ENCODE measurements at places on chromosomes 11 and 22. TPM values are rescaled to one million over a fixed set of nuclear protein-coding genes. Genes with fewer than 3 reads are reported as not detected.

Gene KCNJ11
- total RNA-seq = not detected

Gene EIF1AD
- total RNA-seq = 55.7 TPM

Gene OR5AK2
- not detected for total RNA-seq

Gene HBD
- not detected for total RNA-seq

Gene ARHGAP8
- total RNA-seq = under 0.01 TPM

Gene RFPL1
- not detected for total RNA-seq

Gene RPS13
- 603 TPM for total RNA-seq

Gene FADS2
- total RNA-seq = 385 TPM

Gene LMO1
- total RNA-seq = not detected

Gene OR51B2
- total RNA-seq = not detected

Gene PATE4
- not detected for total RNA-seq
